Smooth muscle cell of bladder (primary cell): ENCODE measurements at places on chromosomes 5 and 9. TPM values are rescaled to one million over a fixed set of nuclear protein-coding genes. Genes with fewer than 3 reads are reported as not detected.

SOX30 gene
- not detected in 2 replicates for total RNA-seq

C9 gene
- 0.18 TPM in 1 of 2 replicates, not detected in the other for total RNA-seq

PHF24 gene
- under 0.01 TPM in 1 of 2 replicates, not detected in the other for total RNA-seq

NPDC1 gene
- total RNA-seq, result 12.1 and 18.4 TPM in 2 replicates

TRIM41 gene
- 14.2 and 15.9 TPM in 2 replicates for total RNA-seq

PCDHGA4 gene
- total RNA-seq, result 3.3 and 4.5 TPM in 2 replicates

AQP3 gene
- 5.7 and 12.2 TPM in 2 replicates for total RNA-seq
